ENCODE measurements at places on chromosomes 7 and 10. TPM values are rescaled to one million over a fixed set of nuclear protein-coding genes. Genes with fewer than 3 reads are reported as not detected.

CDK14 gene
- total RNA-seq: 131 TPM

DNA sequence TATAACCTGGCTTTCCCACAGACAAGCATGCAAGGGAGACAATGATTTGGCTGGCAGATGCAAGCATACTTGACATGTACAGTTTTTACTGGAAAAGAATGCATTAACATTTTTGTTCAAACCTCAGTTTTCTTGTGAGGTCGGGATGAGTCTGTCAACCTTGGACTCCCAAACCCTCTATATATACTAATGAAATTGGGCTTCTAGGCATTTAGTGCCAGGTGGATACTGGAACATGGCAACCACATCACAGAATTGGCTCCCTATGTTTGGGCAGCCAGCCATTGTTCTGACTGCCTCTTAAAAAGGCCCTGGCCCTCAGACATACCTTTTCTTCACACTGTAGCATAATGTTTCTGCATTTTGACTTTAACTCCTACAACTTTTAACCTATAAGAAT, 39.1 kb downstream of the CDK6 start:
- no peak overlapping the region for H3K4me3 ChIP-seq
- no peaks in the 10 kb centered on the region for H3K27me3 ChIP-seq
- H3K36me3 ChIP-seq: no peaks in the 10 kb centered on the region
- no peak for DNase-seq
- H3K27ac ChIP-seq: no peak overlapping the region
- H3K4me1 ChIP-seq: peaks cover 37% of the 10 kb centered on the region

AKR1C8 gene
- total RNA-seq: not detected

FKBP6 gene
- not detected for total RNA-seq

DNA sequence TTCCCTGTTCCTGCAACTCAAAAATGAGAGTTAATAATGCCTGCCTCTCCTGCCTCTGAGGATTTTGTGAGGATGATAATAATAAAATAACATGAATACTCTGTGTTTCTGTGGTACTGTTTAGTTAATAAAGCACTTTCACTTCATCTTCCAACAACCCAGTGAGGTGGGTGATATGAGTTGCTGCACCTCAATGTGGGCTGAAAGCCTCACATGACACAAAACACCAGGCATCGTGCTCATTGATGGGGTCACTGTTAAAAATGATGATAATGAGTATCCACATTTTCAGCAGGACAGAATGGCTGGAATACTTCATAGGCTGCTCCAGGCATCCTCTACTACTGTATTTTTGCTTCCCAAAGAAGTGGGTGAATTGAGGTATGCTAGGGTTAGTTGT, 222.8 kb upstream of the NRP1 start:
- no peak for DNase-seq
- H3K4me1 ChIP-seq: peaks cover 8% of the 10 kb centered on the region
- peaks cover 54% of the 10 kb centered on the region for H3K27me3 ChIP-seq
- H3K4me3 ChIP-seq: no peak overlapping the region

DNA sequence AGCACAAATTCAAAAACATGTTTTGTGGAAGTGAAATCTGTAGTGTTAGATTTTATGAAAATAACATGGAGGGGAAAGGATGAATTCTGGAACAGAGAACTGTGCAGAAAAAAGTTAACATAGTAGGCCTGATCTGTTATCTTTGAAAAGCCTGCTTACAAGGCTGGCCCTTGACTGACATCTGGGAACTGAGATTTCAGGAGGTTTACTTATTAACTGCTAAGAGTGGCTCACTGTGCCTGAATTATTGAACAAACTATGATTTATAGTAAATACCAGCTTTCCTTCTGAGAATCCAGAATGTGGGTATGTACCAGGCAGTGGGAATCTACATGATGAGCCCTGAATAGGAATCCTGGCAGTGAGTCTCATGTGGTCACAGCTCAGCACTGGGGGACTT, 30.5 kb downstream of the NSUN6 start:
- no peak overlapping the region for H3K4me3 ChIP-seq
- no peaks in the 10 kb centered on the region for H3K27me3 ChIP-seq
- H3K36me3 ChIP-seq: peaks cover 14% of the 10 kb centered on the region
- H3K27ac ChIP-seq: no peak overlapping the region

- H3K27me3 ChIP-seq: no peaks in the 10 kb centered on the region
- no peak overlapping the region for H3K27ac ChIP-seq
- H3K4me1 ChIP-seq: no peaks in the 10 kb centered on the region
- no peak for DNase-seq
- peaks cover 46% of the 10 kb centered on the region for H3K36me3 ChIP-seq
Observed at GRCh38 chr10:110600487-110601101, 33.1 kb downstream of the SMC3 start.

CTAGE8 gene
- not detected for total RNA-seq

DNA sequence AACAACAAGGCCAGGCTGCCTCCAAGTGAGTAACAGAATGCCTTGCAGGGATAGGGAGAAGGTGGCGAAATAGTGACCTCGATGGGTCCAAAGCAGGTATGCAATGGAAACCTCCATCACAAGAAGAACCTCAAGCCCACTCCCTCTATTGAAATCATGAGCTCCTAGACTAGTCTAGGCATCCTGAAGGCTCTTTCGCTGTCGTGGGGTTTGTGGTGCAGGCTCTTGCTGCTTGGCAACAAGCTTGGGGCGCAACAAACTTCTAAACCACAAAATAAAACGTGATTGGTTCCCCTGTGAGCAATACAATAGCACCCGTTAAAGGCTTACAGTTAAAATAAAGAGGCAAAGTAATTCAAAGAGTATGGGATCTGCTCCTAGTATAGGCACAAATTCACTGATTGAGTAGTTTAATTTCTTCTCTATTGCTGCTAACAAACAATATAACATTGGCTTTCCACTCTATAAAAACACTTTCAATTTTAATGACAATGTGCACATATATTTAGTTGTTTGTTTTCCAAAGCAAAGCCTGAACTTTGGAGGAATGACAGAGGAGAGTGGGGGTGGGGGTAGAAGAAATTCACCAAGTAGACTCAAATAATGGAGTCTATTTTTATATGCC, 64.1 kb downstream of the C10orf67 start:
- no peak overlapping the region for H3K27ac ChIP-seq
- DNase-seq: no peak

GPC2 gene
- total RNA-seq: 8.1 TPM

GNAT3 gene
- not detected for total RNA-seq

DNA sequence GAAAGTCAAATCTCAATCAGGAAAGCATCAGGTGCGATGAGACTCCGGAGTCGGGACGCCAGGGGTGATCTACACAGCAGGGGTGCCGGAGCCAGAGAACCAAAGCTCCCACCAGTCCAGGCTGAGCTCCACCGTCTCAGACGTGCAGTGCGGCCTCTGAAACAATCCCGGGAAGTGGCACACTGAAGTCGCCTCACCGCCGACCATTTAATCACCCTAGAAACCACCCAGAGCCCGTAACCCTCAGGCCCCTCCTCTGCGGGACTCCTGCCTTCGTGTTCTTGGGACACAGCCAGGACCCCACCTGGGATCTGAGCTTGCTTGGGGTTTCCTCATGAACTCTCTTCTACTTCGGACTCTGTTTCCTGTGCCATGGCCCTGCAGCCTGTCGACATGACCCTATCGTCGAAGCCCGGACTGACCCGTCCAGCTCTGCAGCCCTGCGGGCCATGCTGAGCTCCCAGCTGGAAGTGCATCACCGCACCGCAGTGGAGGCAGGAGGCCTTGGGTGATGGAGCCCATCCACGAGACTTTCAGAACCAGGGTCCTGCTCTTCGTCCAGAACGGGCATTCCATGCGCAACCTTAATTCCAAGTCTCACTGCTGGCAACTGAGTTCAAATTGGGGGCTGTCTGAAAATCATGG, 266.4 kb downstream of the PTPRN2 start:
- H3K36me3 ChIP-seq: no peaks in the 10 kb centered on the region
- H3K4me3 ChIP-seq: no peak overlapping the region
- H3K27ac ChIP-seq: no peak overlapping the region
- no peaks in the 10 kb centered on the region for H3K27me3 ChIP-seq

DNA sequence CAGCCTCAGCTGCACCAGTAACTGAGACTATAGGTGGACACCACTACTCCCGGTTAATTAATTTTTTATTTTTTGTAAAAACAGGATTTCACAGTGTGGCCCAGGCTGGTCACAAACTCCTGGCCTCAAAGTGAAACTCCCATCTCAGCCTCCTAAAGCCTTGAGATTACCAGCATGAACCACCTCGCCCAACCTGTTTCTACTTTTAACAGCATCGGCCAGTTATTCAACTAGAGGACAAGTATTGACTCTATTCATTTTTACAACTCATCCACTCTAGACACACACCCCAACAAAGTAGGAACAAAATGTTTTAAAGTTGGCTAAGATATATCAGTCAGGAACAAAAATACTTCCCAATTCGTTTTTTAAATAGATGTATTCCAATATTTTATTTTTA, 334.8 kb downstream of the PARD3 start:
- peaks cover 32% of the 10 kb centered on the region for H3K4me1 ChIP-seq
- no peak overlapping the region for H3K4me3 ChIP-seq
- H3K36me3 ChIP-seq: no peaks in the 10 kb centered on the region
- H3K27me3 ChIP-seq: no peaks in the 10 kb centered on the region
- H3K27ac ChIP-seq: no peak overlapping the region

DNA sequence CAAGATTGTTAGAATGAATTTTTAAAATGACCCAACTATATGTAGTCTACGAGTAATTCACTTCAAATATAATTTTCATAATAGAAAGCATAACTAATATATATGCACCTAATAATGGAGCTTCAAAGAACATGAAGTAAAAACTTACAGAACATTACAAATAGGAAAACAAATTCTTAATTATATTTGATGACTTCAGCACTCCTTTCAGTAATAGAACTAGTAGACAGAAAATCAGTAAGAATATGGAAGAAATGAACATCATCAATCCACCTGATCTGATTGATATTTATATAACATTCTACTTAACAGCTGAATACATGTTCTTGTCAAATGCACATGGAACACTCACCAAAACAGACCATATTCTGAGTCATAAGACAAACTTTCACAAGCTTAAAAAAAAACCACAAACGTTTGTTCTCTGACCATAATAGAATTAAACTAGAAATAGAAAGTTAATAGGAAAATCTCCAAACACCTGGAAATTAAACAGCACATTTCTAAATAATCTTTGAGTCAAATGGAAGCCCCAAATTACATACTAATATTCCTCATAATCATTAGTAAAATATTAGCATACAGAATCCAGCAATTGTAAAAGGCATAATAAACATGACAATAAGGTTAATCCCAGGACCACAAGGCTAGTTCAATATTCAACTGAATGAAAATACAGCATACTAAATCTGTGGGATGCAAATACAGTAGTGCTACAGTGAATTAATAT, 48.0 kb downstream of the BRAF start:
- no peaks in the 10 kb centered on the region for H3K27me3 ChIP-seq
- H3K27ac ChIP-seq: peak overlapping the region; percentile 47
- no peak overlapping the region for H3K4me3 ChIP-seq
- peaks cover 5% of the 10 kb centered on the region for H3K36me3 ChIP-seq

- H3K36me3 ChIP-seq: no peaks in the 10 kb centered on the region
- no peak overlapping the region for H3K4me3 ChIP-seq
- no peaks in the 10 kb centered on the region for H3K4me1 ChIP-seq
Observed at GRCh38 chr10:7906128-7906527, 87.8 kb downstream of the TAF3 start.

CABCOCO1 gene
- 0.19 TPM for total RNA-seq

DNA sequence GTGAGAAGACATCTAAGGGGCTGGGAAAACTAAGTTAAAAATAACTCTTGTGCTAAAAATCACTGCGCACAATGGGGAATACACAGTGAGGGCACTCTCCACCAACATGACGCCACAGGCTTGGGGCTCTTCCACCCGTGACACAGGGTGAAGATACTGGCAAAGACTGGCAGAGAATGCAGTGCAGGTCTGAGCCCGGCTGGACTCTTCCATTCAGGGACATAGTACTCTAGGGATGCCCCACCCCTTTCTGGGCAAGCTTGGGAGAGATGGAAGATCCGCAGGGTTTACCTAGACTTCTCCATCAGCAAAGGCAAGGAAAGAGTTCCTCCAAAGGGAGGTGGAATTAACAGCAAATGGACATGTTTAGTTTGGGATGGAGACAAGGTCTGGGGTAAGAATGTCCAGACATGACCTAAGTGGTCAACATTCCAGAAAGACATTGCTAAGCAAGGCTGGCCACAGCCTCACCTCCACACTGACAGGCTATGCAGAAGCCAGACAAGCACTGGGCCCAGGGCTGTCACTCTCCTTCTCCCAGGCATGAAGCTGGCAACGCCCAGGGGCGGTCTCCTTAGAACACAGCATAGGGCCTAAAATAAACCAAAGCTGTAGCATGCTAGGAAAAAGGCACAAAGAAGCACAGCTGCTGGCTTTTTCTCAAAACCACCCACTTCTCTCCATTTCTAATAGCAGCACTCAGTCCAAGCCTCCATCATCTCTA, 28.1 kb downstream of the XPNPEP1 start:
- H3K4me3 ChIP-seq: no peak overlapping the region
- no peaks in the 10 kb centered on the region for H3K27me3 ChIP-seq
- peak overlapping the region; percentile 83 for H3K27ac ChIP-seq
- no peak for DNase-seq

SLC39A12 gene
- not detected for total RNA-seq

DNA sequence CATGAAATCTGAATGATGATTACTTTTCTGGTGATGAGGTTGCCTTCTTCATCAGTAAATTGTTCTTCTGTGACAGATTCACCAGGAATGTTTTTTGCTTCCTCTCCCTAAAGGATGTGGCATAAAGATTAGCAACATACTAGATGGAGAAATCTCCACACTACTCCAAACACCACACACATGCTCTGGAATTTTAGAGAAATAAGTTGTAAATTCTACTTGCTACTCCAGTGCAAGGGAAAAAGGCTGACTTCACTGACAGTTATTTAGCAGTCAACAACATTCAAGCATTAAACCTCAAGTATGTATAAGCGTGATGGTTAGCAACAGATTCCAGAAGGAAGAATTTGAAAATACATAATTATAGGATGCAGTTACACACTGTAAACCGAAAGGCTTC, 137.9 kb upstream of the CCDC6 start:
- H3K27ac ChIP-seq: no peak overlapping the region
- H3K4me1 ChIP-seq: no peaks in the 10 kb centered on the region
- no peak overlapping the region for H3K4me3 ChIP-seq
- no peaks in the 10 kb centered on the region for H3K27me3 ChIP-seq

- H3K36me3 ChIP-seq: no peaks in the 10 kb centered on the region
- H3K4me3 ChIP-seq: no peak overlapping the region
- no peak overlapping the region for H3K27ac ChIP-seq
- H3K27me3 ChIP-seq: no peaks in the 10 kb centered on the region
Observed at GRCh38 chr7:30914596-30914995, 2.9 kb downstream of the AQP1 start.

GRCh38 chr7:47725031-47725780, 143.3 kb upstream of the TNS3 start:
- peak overlapping the region; percentile 89 for H3K27ac ChIP-seq
- peaks cover 39% of the 10 kb centered on the region for H3K4me1 ChIP-seq
- H3K4me3 ChIP-seq: no peak overlapping the region

- peak; percentile 73 for DNase-seq
- H3K27ac ChIP-seq: no peak overlapping the region
- H3K4me1 ChIP-seq: no peaks in the 10 kb centered on the region
- H3K27me3 ChIP-seq: peaks cover 30% of the 10 kb centered on the region
- no peaks in the 10 kb centered on the region for H3K36me3 ChIP-seq
Observed at GRCh38 chr10:125284875-125285597, 124.7 kb upstream of the CTBP2 start.

AOAH gene
- total RNA-seq: not detected

OR6V1 gene
- not detected for total RNA-seq
